Activated CD4-positive, alpha-beta memory T cell treated with anti-CD3 and anti-CD28 coated beads, Interleukin-2, amount 10 ng/mL, durations not matched to agents 7 days and 5 days (primary cell): ENCODE measurements at places on chromosomes 6 and 20. TPM values are rescaled to one million over a fixed set of nuclear protein-coding genes. Genes with fewer than 3 reads are reported as not detected.

- DNase-seq = no peak
These were observed 516.5 kb downstream of the PRKN start for GRCh38 chr6:162211022-162211421.

- no peak for DNase-seq
These were observed 8.8 kb upstream of the GJA1 start for GRCh38 chr6:121426686-121427085.

- DNase-seq = no peak
These were observed 108.8 kb upstream of the RAB32 start for GRCh38 chr6:146434732-146435390.

- no peak for DNase-seq
These were observed 85.9 kb upstream of the TRAF3IP2 start for GRCh38 chr6:111691345-111692225.

DACT2 gene
- not detected for total RNA-seq

DNA sequence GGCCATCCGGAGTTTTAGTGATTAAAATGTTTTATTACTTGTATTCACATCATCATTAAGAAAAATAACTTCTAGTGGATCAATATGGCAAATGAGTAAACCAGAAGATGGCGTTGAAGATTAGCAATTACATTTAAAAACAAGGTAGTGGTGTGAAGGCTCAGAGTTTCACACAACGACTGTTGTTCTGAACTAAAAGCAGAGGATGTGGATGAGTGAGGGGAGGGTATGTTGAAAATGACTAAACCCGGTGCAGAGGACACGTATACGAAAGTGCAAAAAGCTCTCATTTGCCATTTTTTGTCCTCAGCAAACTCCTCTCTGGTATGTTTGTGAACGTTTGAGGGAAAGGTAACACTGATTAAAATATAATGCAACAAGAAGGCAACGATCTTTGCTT lies 1.9 kb upstream of the IRF4 start:
- DNase-seq = peak; percentile 54
